ENCODE measurements at places on chromosomes 3 and 15.
A peak's percentile ranks its signal among the peaks of the same experiment; 100 is the strongest.

DNA sequence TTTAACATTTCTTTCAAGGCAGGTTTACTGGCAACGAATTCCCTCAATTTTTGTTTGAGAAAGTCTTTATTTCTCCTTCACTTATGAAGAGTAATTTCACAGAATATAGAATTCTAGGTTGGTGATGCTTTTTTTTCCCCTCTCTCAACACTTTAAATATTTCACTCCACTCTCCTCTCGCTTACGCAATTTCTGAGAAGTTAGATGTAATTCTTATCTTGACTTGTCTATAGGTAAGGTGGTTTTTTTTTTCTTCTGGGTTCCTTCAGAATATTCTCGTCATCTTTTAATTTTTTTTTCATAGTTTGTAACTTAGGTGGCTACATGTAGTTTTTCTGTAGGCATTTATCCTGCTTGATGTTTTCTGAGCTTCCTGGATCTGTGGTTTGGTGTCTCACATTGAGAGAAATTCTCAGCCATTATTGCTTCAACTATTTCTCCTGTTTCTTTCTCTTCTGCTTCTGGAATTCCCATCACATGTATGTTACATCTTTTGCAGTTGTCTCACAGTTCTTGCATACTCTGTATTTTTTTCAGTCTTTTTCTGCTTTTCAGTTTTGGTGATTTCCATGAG is 189.4 kb upstream of the GOLGA6L4 start:
- DNase-seq, result no peak

DNA sequence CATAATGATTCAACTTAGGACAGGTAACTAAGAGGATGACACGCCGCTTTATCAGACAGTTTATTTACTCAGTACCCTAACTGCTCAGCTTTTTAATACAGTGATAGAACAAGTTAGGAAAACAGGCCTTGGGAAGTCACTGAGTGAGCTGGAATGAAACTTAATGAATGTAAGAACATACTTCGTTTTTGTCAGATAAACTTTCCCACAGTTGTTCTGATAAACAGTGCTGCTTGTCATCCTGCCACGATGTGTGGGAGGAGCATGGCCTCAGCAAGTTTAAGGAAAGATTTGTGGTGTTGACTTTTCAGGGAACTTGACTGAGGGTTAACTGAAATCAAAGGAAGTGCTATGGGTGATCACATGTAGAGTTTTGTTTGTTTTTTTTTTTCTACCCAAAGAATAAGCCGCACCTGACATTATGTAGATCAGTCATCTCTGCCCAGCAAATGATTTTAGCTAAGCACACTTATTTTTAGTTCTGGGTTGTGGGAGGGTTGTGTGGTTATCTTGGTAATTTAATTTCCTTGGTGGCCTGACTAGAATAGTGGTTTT is 5.6 kb upstream of the P2RY14 start:
- peak; percentile 12 for DNase-seq

- peak; percentile 39 for DNase-seq
Measured at GRCh38 chr3:135503760-135504686, 461.5 kb upstream of the PPP2R3A start.

- no peak for DNase-seq
Measured at GRCh38 chr3:130582457-130583153, 65.6 kb downstream of the COL6A6 start.

DNA sequence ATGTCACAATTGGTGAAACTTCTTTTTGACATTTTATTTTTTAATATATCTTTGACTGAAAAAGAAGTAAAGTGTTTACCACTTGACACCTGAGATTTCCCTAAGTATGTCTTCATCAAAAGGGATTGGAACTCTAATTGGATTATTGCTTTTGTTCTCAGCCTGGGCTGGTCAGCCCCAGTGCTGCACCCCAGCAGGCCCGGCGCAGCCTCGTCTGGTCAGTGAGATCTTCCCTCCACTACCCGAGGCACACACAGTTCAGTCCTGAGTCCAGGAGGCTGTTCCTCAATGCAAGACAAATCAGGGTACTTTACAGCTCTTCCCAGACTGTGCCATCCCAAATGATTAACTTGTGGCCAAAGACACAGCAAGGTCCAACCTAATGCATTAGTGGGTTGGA is 146.9 kb upstream of the SEMA6D start:
- DNase-seq, result no peak
